ENCODE measurements at places on chromosomes 3 and 15.

- DNase-seq = no peak
Measured at GRCh38 chr3:50687127-50687751, 12.5 kb downstream of the DOCK3 start.

DNA sequence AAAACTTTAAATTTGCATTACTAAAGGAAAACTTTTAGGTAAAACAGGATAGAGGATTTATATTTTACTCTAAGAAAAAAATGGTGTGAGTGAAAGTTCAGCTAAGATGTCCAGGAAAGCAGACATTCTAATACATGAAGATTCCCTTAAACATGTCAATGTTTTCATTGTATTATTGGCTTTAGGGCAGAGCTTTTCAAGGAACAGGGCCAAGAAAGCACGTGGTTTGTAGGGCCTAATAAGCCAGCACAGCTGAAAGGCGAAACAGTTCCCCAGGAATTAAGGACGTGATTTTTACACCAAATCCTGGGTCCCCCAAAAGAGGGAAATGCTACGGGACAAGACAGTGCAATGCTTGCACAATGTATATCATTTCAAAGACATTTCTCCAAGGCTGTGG, 48.6 kb upstream of the MKRN3 start:
- no peak for DNase-seq

DNA sequence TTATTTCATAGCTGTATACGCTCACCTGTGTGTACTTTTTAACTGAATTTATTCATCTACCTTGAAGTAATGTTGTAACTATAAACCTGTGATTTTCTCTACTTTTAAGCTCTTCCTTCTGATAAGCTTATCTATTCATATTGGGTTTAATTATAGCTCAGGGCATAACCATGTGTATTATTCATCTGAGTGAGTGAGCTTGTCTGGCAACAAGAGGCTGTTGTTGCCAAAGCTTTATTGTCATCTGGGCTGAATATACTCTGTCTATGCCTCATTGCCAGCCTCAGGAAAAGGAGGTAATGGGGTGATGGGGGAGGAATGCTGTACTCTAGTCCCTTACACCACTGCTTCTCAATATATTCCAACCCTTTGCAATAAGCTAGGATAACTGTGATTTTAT, 292.4 kb downstream of the UBE2E2 start:
- no peak for DNase-seq

DNA sequence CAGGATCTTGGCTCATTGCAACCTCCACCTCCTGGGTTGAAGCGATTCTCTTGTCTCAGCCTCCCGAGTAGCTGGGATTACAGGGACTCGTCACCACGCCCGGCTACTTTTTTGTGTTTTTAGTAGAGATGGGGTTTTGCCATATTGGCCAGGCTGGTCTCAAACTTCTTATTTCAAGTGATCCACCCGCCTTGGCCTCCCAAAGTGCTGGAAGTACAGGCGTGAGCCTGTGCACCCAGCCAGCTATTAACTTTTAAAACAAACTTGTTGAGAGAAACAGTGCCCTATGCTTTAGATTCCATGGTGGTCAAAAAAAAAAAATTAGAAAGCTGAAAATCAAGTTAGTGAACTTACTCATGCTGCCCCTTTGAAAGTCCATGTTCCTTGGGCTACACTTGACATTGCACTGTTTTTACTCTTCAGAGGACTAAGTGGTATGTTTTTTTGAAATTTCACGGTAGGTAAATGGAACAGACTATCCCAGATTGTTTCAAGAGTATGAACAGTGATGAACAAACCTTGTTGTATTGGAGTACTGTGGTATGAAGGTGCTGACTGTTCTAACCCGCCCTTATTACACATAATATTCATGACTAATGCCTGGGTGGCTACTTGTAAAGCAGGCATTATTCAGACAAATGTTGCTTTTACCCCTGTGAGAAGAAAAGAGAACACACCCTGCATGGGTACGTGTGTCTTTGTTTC, 206.9 kb downstream of the KLHL25 start:
- no peak for DNase-seq

DNA sequence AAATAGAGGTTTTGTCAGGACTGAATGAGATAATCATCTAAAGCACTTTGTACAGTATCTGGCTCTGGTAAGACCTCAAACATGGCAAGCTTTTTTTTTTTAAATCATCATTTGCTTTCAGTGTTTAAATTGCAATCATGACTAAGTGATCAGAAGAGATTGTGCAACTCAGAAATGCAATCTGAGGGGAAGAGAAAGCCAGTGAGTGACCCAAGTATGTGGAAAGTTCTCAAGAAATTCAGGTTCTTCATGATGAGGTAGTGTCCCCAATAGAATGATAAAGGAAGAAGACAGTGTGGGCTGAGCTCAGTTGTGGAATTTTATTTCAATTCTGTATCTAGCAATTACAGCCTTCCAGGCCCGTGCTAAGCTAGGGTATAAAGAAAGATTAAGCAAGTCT, 132.2 kb upstream of the TBC1D5 start:
- no peak for DNase-seq

GRCh38 chr3:42865256-42865655, 10.4 kb downstream of the CYP8B1 start:
- DNase-seq = no peak

- DNase-seq = no peak
Measured at GRCh38 chr15:69380100-69380725, 33.9 kb upstream of the KIF23 start.

- no peak for DNase-seq
Measured at GRCh38 chr3:9146367-9147071, 102.9 kb downstream of the SRGAP3 start.

- no peak for DNase-seq
Measured at GRCh38 chr3:171972871-171973348, 66.5 kb upstream of the FNDC3B start.

DNA sequence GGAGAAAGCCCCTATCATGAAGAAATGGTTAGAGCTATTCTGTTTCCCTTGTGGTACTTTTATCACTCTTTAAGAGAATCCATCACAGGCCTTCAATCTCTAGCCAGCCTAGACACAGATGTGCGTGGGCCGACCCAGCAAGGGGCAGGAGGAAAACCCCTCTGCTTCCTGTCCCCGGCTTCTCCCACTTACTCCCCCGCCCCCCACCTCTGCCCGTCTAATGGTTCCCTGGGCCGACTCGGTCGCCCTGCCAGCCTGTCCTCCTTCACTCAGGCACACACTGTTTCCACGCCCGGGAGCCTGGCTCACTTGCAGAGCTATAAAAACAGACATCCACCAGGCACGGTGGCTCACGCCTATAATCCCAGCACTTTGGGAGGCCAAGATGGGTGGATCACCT, 58.3 kb upstream of the TFRC start:
- no peak for DNase-seq

- DNase-seq = no peak
Measured at GRCh38 chr15:29774900-29775299, 47.4 kb downstream of the TJP1 start.
